ENCODE measurements at places on chromosomes 12 and 14.

DNA sequence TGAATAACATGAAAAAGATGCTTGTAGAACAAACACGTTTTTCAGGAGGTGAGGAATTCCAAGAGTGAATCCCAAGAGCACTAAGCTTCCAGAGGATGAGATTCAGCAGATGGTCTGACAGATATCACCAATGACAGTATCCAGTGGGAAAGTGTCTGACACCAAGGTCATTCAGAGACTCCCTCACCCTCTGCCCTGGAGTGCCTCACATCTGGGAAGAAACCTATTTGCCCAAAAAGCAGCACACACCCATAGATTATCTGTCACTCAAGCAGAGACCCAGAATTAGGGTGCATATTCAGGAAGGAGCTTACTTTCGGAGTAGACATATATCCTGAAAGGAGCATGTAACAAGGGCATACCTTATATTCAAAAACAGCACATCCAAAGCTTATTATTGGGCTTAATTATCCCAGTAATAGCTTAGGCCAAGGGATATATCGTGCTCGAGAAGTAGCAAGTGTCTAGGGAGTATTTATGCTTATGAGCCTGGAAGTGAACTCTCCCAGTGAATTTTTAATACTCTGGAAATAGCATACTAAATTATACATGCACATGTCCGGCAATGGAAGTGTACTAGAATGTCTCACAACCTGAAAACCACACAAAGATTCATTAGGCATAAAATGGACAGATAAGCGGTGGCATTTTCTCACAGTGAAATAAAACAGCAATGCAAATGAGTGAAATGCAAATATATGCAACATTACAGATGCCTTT is 998.1 kb upstream of the TMEM132C start:
- DNase-seq, result no peak

DNA sequence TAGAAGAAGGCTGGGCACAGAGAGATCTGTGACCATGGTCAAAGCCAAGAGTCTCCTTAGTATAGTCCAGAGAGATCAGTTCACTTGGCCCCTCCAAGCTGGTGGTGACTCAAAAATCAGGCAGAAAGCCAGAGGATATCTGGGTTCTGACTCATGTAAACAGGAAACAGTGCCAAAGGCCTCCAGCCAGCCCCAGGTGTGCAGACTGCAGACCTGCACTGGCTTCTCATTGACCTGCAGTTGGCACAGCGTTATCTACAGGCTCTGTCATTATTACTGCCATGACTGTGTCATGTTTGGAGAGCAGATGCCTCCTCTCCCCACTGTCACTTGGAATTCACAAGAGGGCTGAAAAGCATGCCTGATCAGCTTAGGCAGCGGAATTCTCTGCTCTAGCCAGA is 295.7 kb upstream of the PRKD1 start:
- DNase-seq, result no peak

DNA sequence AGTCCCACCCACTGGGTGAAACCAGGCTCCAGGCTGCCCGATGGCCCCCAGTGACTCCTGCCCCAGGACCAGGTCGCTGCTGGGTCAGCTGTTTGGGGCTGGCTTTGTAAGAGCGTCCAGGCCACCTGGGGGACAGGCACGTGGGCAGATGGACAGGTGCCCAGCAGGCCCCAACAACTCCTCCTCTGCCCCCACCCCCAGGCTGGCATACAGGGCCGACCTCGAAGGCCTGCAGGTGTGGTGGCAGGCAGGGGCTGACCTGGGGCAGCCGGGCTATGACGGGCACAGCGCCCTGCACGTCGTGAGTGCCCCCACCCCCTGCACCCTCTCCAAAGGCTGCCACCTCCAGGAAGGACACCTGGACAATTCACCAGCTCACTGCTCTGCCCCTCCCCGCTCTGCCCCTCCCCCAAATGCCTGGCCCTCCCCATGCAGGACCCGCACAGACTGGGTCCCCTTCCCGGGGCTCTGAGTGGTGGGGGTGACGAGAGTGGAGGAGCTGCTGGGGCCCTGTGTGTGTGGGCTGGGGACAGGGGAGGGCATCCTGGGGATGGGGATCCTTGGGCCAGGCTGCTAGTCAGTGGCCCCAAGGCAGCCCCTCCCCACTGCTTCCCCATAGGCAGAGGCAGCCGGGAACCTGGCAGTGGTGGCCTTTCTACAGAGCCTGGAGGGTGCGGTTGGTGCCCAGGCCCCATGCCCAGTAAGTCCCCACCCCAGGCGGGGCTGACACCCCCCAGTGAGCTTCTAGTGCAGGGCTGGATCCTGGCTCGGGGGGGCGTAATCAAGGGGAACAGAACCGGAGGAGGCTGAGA is 26.0 kb downstream of the ASPG start:
- no peak for DNase-seq

- DNase-seq, result no peak
These were observed 100.7 kb downstream of the GPATCH2L start for GRCh38 chr14:76252471-76252870.

DNA sequence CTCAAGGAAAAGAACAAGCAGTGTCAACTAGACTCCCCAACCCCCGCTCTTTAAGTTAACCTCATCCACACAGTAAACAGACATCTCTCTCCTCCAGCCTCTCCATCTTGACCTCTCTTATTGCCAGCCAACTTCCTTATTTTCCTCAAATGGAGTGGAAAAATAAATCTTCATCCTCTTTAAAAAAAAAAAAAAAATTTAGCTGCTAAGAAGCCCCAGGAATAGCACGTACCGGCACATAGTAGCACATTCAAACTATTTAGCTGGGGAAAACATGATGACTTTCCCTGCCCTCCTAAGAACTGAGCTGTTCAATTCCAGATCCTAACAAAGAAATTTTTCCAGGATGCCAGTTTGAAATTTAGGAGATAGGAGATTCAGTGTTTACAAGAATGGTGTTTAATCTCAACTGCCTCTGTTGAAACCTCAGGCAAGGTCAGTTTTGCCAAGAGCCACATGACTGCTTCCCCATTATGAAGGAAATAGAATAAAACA is 90.8 kb downstream of the EPS8 start:
- no peak for DNase-seq

GRCh38 chr12:23084236-23084995 is 459.4 kb downstream of the ETNK1 start:
- DNase-seq, result no peak

GRCh38 chr12:55653031-55653430 is 16.3 kb downstream of the OR10P1 start:
- no peak for DNase-seq

- no peak for DNase-seq
These were observed 74.6 kb upstream of the MYL2 start for GRCh38 chr12:110995016-110995415.

- no peak for DNase-seq
These were observed 2.4 kb downstream of the GNG2 start for GRCh38 chr14:51862860-51863259.

DNA sequence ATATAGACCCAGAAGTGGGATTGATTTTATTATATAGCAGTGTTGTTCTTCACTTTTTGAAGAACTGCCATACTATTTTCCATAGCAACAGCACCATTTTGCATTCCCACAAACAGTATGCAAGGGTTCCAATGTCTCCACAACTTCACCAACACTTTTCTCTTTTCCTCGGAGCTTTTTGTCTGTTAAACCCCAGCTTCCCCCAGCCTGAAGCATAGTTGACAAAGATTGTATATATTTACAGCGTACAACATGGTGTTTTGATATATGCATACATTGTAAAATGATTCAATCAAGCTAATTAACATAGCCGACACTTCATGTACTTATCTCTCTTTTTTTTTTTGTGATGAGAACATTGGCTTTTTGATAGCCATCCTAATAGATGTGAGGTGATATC is 357.1 kb downstream of the APAF1 start:
- DNase-seq, result no peak

DNA sequence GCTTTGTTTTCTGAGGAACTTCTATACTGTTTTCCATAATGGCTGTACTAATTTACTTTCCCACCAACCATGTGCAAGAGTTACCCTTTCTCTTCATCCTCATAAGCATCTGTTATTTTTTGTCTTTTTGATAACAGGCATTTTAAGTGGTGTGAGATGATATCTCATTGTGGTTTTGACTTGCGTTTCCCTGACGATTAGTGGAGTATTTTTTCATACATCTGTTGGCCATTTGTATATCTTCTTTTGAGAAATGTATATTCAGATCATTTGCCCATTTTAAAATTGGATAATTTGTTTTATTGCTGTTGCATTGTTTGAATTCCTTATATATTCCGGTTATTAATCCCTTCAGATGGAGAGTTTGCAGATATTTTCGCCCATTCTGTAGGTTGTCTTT is 10.2 kb upstream of the HMGA2 start:
- no peak for DNase-seq

- DNase-seq, result no peak
These were observed 353 bp upstream of the MAPK1IP1L start for GRCh38 chr14:55051165-55051422.

- DNase-seq, result no peak
These were observed 56.7 kb downstream of the FAM222A start for GRCh38 chr12:109770104-109770860.

DNA sequence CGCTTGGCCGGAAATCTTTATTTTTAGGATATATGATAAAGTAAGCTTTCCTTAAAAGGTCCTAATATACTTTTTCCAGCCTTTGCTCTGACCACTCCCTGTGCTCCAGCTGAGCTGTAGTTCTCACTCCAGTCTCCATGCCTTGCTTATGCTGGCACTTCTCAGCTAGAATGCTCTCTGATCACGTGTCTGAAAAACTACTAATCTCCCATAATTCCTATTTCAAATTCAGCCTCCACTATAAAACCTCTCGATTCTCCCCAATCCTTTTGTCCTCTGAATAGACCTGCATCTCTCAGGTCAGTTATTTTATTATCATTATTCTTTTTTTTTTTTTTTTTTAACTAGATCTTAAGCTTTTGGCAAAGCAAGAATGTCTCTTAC is 3.7 kb downstream of the BIN2 start:
- DNase-seq, result no peak

GRCh38 chr14:99224116-99224910 is 47.7 kb downstream of the BCL11B start:
- no peak for DNase-seq

DNA sequence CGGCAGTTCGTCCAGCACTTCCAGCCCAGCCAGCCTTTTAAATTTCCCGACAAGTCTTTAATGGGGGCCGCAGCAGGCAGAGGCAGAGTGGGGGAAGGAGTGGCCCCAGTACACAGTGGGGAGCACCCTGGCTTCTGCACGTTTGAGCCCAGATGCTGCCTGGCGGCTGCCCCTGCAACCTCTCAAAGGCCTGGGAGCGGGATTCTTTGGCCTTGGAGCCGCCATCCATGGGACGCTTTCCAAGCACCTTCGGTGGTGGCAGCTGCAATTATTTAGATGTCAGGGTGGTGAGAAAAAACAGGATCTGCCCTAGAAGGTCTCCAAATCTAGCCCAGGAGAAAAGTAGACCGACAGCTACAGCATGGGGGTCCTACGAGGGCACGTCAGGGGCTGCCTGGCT is 46.0 kb downstream of the FAM222A start:
- DNase-seq, result no peak

- DNase-seq, result no peak
These were observed 22.7 kb downstream of the ANG start for GRCh38 chr14:20711261-20711660.
